ENCODE measurements at places on chromosomes 5 and 9. TPM values are rescaled to one million over a fixed set of nuclear protein-coding genes. Genes with fewer than 3 reads are reported as not detected.

GRCh38 chr5:177496070-177496726 lies 1.2 kb downstream of the PDLIM7 start:
- no peak for DNase-seq

CCL27 gene
- 0.67 TPM for polyA plus RNA-seq

ANKRD55 gene
- 0.27 TPM for polyA plus RNA-seq

DNA sequence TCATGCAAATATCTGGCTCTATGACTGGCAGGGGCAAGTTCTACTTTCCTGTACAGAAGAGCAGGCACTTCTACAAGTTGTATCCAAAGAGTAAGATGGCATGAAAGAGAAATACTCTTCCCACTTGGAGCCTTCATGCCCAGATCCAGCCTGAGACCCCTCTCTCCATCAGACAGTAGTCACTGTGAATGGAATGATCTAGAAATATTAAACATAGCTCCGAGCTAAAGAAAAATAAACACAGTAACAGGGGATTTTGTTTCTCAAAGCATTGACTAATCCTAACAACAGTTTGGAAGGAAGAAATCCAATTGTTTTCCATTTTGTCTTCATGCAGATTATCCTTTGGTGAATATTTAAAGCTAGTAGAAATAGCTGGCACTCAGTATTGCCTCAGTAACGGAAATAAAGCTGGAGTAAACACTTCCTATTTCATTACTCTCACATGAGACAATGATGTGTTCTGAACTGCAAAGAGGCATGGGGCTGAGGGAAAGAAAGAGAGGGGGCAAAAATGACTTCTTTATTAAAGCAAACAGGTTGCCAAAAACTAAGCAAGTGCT lies 100.0 kb downstream of the SEMA5A start:
- DNase-seq, result peak; percentile 49

SEMA6A gene
- 64.4 TPM for polyA plus RNA-seq

DNA sequence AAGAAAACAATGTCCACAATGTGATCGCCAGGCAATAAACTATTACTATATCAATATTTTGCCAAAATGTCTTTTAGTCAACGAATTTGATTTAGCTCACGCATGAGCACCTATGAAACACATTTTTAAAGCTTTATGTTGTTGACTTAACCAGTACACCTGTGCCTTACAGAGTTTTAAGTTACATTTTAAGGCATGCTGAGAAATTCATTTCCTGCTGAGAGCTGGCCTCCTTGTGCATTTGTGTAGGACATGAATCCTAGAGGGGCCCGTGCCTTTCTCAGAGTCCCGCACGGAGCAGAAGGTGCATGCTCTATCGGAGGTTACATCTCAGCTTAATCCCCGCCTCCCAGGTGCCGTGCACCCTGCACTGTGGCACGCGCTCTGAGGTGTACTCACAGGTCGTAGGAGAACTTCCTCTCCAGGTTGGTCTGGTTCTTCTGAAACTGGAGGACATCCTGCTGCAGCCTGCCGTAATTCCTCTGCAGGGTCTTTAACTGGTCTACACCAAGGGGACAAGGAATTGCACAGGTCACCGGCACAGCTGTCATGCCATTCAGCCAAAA lies 53.2 kb downstream of the GOLM1 start:
- DNase-seq, result no peak

MSX2 gene
- polyA plus RNA-seq, result 0.44 TPM

SLC34A1 gene
- not detected for polyA plus RNA-seq

DNA sequence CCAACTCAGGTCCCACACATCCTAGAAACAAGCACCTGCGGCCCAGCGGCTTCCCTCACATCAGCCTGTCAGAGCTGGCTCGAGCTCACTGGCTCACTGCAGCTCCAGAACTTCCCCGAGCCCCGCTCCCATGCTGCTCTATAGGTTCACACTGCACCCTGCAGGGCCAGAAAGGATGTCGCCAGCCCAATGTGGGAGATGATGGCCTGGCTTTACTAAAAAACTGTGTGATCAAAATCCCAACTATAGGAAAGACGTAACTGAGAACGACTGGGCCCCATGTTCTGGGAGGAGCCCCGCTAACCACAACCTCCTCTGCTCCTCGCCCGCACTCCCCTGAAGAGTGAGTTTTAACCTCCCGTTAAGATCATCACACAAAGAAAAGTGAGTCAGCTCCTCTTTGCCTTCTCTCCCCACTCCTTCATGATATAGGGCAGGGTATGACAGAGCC lies 4.6 kb downstream of the SURF4 start:
- DNase-seq, result no peak

- DNase-seq, result no peak
Observed at GRCh38 chr9:135758870-135759269, 56.9 kb downstream of the KCNT1 start.

GRCh38 chr5:132372542-132372941 lies 3.0 kb downstream of the SLC22A5 start:
- DNase-seq, result no peak

SPINK5 gene
- polyA plus RNA-seq, result 0.41 TPM

DNA sequence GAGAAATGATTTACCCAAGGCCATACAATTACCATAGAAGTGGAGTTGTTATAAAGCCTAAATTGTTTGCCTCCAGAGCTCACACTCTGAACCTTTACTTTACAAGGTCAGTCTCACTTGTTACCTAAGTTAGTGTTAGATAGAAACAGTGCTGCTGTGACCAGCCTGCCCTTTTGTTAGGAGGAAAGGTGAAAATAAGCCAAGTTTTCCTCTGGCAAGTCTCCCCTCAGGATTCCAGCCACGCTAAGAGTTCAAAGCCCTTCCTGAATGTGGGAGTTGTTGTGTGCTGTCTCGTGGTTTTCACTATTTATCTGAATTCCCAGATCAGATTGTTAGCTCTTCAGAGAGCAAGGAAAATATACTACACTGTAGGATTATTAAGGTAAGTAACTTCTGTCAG lies 260.0 kb downstream of the SGCD start:
- no peak for DNase-seq

SRD5A1 gene
- 13.7 TPM for polyA plus RNA-seq

DAPK1 gene
- polyA plus RNA-seq, result 25.5 TPM

- no peak for DNase-seq
Observed at GRCh38 chr9:101162231-101162630, 133.7 kb downstream of the PLPPR1 start.

CAMSAP1 gene
- polyA plus RNA-seq, result 29.0 TPM

DNA sequence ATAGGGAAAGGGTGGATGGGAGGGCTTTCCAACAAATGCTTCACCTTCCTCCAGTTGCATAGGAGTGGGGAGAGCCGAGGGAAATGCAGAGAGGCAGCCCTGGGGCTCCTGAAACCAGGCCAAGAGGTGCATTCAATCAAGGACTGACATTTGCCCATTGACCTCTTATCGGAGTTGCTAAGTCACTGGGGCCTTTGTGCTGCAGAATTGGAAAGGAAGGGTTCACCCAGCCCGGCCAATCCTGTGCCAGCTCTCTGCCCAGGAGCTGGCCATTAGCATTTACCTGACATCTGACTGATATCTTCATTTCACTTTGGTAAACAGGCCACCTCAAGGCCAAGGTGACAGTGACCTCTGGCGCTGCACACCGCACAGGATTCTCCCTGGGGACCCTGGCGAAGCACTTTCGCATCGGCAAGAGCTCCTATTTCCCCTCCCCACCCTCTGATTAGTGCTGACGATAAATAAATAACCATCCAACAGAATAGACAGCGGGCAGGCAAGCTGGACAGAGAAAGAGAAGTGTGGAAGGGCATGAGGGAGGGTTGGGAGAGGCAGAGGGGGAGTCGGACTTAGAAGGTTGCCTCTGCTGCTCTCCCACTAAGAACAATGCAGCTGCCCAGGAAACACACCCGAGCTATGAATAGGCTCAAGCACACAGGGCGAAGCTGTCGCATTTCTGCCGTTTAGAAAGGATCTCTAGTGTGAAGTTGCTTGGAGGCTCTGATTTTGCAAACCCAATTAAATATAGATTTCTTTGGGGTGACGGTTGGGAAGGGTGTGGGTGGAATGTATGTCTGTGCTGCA lies 57.0 kb upstream of the BOD1 start:
- DNase-seq, result no peak

DNA sequence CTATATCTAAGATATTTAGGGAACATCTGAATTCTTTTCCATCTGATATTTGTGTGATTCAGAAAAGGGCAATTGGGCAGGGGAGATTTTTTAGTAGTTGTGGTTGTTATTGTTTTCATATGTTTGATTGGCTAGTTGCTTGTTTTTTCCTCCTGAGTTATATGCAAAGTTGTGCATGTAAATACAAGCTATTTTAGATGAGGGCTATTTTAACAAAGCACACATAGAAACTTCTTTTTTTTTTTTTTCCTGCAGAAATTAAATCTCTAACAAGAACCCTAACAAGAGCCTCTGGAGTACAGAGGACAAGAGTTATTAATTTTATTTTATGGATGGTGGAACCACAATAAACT lies 559.1 kb downstream of the CETN3 start:
- DNase-seq, result no peak

DNA sequence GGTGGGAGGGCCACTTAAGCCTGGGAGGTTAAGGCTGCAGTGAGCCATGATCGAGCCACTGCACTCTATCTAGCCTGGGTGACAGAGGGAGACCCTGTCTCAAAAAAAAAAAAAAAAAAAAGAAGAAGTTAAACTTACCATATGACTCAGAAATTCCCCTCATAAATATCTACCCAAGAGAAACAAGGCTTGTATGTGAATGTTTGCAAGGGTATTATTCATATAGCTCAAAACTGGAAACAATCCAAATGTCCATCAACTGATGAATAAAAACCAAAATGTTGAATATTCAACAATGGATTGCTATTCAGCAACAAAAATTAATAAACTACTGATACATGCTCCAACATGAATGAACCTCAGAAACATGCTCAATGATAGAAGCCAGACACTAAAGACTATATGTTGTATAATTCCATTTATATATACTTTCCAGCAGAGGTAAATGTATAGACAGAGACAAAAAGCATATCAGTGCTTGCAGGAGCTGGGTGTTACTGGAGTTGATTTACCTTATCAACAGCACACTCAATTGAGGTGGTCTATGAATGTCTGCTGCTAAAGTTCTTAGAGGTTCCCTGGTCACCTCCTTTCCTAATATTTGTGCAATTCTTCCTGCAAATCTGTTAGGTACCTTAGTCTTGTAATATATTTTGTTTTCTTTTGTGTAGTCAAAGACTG lies 5.3 kb upstream of the SREK1 start:
- DNase-seq, result no peak

GRCh38 chr9:34957492-34958410 lies at the start of gene PHF24:
Gene PHF24 (plus strand): TSS chr9:34958285. CDS start chr9:34971299, 13,014 bp downstream.
- DNase-seq, result no peak

- DNase-seq, result peak; percentile 52
Observed at GRCh38 chr5:14748180-14748900, 83.8 kb downstream of the OTULIN start.

COQ4 gene
- 34.8 TPM for polyA plus RNA-seq

DNA sequence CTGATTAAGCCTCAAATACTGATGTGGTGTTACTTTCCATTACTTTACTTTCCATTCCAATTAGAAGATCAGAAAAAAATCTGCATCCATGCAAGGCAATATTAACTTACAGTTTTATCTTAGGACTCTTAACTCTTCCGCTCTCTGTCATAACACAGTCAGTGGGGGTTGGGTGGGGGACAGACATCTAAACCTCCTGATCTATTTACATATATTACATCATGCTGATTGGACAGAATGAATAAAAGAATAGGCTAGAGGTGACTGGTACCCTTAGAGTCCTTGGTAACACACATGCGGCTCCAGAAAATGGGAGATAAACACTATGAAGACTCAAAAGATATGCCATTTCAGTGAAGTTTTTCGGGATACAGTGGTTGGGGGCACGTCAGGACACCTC lies 27.6 kb downstream of the RAPGEF6 start:
- no peak for DNase-seq

OR1J4 gene
- not detected for polyA plus RNA-seq

UGT3A1 gene
- 19.9 TPM for polyA plus RNA-seq

WWC1 gene
- 1.0 TPM for polyA plus RNA-seq

- no peak for DNase-seq
Observed at GRCh38 chr9:127166111-127166510, 43.7 kb upstream of the ANGPTL2 start.

DNA sequence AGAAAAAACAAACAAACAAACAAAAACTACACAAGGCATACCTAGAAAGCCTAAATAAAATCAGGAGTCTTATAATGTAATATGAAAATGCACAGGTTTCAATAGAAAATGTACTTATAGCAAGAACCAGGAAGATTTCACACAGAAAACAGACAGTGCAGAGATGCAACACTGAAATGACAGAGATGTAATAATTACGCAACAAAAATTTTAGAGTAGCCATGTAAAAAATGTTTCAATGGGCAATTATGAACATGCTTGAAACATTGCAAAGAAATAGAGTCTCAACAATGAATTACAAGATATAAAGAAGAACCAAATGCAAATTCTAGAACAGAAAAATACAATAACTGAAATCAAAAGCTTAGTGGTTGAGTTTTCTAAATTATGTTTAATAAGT lies 405.9 kb downstream of the PLK2 start:
- no peak for DNase-seq

DNA sequence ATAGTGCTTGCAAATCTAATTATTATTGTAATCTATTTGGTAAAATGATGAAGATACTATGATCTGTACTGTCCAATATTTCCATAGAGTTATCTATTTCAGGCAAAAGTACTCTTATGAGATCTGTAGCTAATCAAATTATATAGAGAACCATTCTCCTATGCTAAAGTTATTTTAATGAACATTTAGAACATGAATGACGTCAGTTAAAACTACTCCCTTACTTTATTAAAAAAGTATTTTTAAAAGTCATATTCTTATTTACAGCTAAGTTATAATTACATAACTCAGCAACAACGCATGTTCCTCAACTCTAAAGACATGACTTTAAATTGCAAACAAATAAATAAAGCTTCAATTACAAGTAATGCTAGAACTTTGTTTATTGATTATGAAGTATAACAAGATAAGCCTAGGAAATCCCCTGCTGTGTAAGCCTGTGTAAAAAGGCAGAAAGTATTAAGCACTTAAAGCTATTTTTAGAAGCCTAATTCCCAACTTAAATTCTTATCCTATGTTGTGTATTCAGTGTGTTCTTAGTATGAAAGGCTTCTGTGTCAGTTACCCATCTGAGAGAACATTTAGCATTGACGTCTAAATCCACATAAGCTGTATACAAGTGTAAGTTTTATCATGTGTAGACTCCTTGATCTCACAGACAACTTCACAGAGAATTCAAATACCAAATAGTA lies 285.7 kb downstream of the HCN1 start:
- DNase-seq, result no peak

CMYA5 gene
- 206 TPM for polyA plus RNA-seq

DNA sequence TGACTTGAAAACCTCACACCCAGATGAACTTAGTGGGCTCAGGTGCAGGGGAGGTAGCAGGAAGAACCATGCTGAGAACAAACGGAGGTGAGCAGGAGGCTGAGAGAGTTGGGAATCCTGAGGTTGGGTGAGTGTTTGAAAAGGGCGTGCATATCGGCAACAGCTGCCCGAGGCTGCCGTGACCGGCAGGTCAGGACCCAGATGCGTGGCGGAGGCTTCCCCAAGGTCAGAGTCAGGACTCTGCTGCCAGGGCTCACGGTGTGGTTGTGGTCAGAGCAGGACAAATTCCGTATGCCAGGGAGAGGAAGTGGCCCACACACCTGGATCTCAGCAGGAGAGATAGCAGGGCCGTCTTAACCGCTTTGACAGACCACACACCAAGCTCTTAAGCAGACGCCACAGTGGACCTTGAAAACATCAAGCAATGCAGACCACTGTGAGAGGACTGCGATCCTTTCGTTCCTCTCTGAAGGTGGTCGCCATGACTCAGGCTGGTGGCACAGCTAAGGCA lies 43.1 kb downstream of the ADAMTS16 start:
- DNase-seq, result no peak

Measured in hindlimb muscle (tissue), 1 donor.